Activated CD8-positive, alpha-beta memory T cell treated with anti-CD3 and anti-CD28 coated beads, Interleukin-2, amount 50 U/mL, for 4 hours (primary cell): ENCODE measurements at places on chromosomes 6 and 20.

DNA sequence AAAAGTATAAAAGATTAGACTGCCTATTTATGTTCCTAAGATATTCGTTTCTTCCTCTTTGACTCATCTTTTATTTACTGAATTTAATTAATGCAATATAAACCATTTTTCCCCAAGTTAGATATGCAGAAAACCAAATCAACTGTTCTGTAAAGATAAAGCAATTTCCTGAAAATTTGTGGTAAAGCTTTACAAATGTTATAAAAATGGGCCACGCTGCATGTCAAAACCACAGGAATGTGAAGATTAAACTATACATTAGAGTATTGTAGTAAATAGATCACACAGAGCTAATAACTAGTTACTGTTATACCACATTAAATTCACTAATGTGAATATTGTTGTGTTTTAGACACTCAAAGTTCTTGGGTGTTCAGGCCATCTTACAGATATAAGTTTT is 83.4 kb downstream of the OPN5 start:
- DNase-seq = no peak

DNA sequence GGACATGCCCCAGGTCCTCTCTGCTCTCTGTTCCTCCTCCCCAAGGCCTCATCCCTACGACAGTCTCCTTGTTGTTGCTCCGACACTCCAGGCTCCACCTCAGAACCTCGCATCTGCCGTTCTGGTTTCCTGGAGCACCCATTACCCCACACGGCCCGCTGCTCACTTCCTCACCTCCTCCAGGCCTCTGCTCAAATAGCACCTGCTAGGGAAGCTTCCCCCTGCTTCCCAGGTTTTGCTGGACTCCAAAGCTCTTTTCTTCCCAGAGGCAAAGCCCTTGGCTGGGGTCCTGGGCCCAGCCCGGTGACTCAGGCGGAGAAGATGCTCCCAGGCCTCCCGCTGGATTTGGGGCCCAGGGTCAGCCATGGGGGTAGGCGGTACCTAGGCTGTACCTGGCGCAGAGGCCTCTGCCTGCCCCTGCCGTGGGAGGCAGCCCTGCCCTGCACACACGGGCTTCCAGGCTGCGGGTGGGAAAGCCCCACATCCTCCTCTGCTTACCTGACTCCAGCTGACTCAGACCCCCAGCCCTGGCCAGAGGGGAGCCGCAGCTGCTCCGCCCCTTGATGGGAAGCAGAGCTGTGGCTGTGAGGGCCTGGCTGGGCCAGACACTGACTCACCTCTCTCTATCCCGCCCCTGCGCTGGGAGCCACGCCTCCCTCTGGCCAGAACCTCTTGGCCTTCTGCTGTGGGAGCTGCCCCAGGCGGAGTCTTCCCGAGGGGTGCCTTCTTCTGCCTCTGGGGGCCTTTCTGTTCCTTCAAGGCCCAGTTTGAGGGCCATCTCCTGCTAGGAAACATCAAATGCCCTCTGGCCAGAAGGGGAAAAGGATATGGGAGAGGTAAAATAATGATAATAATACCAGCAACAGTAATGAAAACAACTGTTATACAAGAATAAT is 130.5 kb downstream of the CEBPB start:
- DNase-seq = no peak

- DNase-seq = no peak
Observed at GRCh38 chr6:89483111-89483720, 50.3 kb downstream of the ANKRD6 start.

- DNase-seq = no peak
Observed at GRCh38 chr20:11296951-11297350, 620.7 kb upstream of the BTBD3 start.

DNA sequence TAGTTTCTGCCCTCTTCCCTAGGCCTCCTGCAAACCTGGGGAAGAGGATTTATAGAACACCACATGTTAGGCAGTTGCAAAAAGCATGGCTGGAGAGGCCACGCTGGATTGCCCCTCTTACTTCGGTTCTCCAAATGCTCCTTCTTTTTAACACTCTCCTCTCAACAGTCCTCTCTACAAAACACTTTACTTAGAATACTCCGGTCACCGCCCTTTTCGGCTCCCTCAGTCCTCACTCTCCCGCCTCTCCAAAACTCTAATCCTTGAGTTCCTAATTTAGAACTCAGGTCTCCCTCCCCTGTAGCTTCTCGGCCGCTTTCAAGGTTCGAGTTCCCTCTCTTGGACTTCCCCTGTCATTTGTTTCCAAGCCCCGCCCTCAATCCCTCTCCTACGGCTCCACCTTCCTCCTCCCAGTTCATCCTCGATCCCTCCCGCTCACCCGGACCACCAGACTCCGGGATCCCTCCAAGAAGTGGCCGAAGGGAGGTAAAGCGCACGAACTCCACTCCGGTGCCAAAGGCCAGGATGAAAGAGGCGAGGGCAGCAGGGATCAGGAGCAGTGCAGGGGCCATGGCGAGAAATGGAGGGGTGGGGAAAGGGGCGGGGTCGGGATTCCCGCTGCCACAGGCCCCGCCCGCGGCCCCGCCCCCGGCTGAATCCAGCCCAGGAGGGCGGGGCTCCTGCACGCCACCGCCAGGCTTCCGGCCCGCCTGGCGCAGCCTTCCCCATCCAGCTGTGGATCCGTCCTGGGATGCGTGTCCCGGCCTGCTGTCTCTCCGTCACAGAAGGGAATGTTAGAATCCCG is at the start of gene NRM:
Gene NRM (minus strand): TSS at position 582 of the 805 bp plus-strand sequence. CDS start 10 bp downstream, at position 572.
- peak; percentile 77 for DNase-seq
